ENCODE measurements at places on chromosomes 3 and 15.

DNA sequence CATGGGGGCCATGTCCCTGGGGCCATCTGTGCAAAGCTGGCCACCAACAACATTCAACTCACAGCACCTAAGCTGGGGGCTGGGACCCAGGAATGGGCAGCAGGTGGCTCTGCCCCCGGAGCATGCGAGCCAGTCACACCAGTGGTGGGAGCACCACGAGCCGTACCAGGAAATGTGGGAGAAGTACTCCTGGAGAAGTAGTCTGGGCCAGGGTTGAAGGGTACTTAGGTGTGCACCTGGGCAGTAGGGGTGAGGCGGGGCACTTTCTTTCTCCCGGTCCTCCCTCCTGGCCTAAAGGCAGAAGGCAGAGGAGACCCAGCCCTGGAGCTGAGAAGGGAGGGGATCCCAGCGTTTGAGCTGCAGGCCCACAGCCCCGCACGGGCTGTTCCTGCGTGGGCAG, 94.2 kb downstream of the PLXNA1 start:
- DNase-seq, result no peak

DNA sequence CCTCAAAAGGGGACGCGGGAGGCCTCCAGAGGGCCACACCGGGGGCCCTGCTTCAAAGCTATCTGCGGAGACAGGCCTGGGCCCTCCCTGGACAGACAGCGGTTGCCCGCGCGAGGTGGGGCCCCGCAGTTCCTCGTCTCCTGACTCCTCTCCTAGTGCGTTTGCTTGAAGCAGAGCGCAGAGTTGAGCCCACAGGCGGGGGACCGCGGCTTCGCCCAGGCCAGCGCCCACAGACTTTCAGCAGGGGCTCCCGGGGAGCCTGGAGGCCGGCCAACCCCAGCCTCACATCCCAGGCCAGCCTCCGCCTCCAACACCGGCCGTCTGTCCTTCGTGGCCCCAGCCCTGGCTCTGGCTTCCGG, 540 bp upstream of the ADAMTS7 start:
- DNase-seq, result no peak

DNA sequence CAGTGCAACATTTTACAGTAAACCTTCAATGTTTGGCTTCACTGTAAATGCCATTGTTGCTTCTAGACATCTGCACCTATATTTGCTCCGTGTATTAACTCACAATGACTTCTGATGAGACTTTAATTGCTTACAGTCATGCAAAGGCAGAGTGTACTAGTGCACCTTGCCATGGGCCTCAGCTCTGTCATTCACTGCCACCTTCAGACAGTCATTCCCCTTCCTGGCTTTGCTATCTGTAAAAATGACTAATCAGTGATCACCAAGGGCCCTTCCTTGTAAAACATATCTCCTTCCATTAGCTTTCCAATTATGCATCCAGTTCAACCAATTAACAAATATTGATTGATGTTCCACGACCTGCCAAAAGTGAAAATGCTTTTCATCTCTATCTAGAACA, 120.3 kb downstream of the ARRDC4 start:
- no peak for DNase-seq

- DNase-seq, result no peak
These were observed 104.5 kb downstream of the NLGN1 start for GRCh38 chr3:173501931-173502489.

- no peak for DNase-seq
These were observed 54.7 kb downstream of the CLDN11 start for GRCh38 chr3:170473358-170473757.

DNA sequence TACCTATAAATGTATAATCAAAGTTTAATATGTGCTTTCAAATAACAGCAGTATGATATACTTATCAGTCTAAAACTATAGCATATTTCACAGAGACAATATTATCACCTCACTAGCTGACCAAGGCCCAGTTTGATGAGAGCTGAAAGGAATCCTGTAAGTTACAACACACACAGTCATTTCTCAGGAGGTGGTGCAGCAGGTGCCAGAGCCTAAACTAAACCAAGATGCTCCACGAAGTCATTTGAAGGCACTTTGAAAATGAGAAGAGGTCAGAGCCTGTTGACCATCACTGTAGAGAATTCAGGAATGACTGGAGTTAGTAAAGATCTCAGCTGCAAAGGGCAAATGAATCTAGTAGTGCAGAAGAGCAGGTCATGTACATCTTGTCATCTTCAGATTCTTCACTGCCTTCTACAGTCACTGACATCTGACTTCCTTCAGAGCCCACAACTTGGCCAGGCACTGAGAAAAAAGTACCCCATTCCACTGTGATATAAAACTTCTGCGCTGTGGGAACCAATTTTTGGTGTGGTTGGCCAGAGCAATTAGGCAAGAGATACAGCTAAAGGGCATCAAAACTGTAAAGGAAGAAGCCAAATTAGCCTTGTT, 7.9 kb downstream of the GBE1 start:
- DNase-seq, result no peak

- no peak for DNase-seq
These were observed 215.1 kb upstream of the UBE2E1 start for GRCh38 chr3:23590424-23591273.

- no peak for DNase-seq
These were observed 236.8 kb downstream of the LRRN1 start for GRCh38 chr3:4036046-4036445.

DNA sequence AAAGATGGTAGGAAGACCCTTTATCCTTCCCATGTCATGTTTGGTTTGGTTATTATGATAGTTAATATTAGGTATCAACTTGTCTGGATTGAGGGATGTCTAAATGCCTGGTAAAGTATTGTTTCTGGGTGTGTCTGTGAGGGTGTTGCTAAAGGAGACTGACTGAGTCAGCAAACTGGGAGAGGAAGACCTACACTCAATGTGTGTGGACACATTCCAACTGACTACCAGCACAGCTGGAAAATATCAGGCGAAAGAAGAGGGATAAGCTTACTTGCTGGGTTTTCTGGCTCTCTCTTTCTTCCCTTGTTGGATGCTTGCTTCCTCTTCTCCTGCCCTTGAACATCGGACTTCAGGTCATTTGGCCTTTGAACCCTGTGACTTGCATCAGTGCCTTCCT, 1227.6 kb upstream of the EPHA6 start:
- DNase-seq, result no peak

DNA sequence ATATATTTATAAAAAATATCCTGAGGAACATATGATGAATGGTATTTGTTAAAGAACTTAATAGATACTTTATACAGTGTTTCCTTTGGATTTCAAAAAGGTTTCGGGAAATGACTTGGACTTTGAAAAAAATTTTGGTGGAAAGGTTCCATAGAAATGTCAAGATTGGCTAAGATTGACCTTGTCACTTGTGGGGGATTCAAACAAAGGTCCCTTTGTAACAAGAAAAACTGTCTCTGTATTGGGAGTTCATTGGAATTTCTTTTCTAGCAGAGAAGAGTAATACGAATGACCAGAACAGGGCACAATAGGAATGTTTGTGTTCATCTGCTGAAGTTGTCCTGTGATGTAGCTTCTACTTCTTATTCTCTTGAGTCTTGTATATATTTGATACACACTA, 43.2 kb downstream of the ARHGEF26 start:
- no peak for DNase-seq

GRCh38 chr3:79378064-79378463, 389.7 kb downstream of the ROBO1 start:
- no peak for DNase-seq

- no peak for DNase-seq
These were observed 8.5 kb upstream of the FBLN2 start for GRCh38 chr3:13540297-13540995.

GRCh38 chr15:67359431-67360079, 105.0 kb downstream of the IQCH start:
- no peak for DNase-seq

DNA sequence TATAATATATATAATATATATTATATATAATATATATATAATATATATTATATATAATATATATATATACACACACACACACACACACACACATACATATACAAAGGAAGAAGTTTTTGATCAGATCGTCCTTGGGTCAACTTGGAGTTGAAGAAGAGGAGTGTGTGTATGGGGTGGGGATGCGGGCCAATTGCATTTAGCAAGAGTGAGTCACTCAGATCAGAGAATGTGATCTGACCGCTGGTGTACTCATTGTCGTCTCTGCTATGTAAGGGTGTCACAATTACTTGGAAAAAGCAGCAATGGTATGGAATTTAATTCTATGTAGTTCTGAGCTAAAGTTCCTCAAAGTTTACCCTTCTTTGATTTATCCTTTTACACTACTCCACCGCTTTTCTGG, 4.6 kb upstream of the VGLL3 start:
- DNase-seq, result no peak

DNA sequence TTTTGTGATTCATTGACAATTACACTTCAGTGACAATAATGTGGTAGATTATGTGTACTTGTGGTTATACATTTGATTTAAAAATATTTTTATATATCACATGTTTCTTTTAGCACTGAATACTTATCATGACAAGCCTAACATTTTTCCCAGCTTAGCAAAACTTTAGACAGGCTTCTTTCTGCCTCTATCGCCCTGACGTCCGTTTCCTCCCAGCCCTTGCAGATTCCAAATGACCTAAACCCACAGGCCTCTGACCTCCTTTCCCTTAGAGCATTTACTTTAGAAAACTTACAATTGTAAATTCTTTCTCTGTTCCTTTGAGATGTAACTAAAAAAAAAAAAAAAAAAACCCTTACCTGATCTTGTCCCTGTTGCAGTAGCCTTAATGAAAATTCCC, 326.1 kb downstream of the UNC13C start:
- DNase-seq, result no peak

- no peak for DNase-seq
These were observed 35.7 kb downstream of the CCDC80 start for GRCh38 chr3:112605285-112605684.

GRCh38 chr3:195582947-195583346, 793 bp downstream of the APOD start:
- no peak for DNase-seq

GRCh38 chr3:77539014-77539413, 499.1 kb downstream of the ROBO2 start:
- no peak for DNase-seq

Data from mesenteric fat pad (tissue), 1 donor.